Esophagus mucosa (tissue), 1 donor: ENCODE measurements at places on chromosomes 13 and 19. TPM values are rescaled to one million over a fixed set of nuclear protein-coding genes. Genes with fewer than 3 reads are reported as not detected.

DNA sequence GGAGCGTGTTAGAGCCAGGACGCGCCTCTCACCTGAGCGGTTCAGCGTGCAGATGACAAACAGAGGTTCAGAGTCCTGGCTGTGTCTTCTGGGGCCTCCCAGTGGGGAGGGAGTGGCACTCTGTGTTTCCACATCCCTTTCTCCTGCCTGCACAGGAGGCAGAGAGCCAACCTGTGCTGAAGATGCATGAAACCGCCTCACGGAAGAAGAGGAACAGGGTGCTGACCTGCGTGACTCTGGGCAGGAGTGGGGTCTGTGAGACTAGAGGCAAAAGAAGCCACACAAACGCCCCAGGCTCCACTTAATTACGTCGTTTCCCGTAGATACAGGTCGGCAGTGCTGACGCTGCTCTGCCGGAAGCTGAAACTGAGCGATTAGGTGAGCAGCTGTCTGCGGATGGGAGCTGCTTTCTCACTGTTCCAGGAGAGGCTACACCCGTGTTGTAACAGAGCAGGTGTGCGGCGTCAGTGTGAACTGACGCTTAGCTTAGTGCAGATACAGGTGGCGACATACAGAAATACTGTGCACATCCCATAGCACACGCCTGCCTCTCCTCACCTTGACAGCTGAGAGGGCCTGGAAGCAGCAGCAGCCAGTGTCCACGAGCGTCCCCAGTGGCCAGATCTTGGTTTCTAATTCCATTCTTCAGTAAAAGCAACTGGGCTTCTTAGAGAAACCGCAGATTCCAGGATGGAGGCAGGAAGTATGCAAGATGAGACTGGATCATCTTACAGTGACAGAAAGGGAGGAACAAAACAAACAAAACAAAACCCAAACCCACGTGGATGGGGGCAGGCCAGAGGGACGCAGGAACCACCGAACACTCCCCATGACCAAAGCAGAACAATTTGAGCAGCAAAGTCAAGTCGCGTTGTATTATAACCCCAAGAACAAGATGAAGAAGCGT, 37.7 kb upstream of the MCF2L start:
- peak; percentile 70 for ATAC-seq

DNA sequence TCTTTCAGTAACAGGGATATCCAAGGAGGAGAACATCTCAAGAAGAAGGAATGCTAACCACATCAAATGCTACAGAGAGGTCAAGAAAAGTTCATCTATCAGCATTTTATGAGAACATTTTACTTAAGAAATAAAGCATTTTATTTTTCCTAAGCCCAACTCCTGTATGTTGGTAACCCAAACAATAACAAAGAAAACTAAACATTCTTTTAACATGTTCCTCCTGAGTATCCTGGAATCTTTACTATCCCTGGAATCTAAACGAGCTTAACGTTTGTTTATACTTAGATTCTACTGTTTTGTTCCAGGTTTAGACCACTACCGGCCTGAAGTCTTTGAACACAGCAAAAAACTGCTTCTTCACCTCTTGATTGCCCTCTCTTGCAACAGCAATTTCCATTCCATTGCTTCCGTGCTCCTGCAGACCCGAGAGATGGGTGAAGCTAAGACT, 89.7 kb downstream of the ZAR1L start:
- no peak for ATAC-seq

DNA sequence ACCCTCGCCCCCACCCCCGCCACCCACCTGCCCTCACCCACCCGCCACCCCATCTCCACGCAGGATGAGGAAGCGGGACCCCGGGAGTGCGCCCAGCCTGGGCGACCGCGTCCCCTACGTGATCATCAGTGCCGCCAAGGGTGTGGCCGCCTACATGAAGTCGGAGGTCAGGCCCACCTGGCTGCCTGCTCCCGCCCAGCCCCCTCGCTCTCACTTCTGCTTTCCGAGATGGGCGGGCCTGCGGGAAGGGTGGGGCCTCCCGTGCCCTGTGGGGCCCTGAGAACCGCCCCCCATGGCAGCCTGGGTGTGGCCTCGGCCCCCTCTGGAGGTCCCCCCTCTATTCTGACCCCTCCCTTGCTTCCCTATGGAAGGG, 3.1 kb upstream of the SPIB start:
- ATAC-seq, result peak; percentile 55

DNA sequence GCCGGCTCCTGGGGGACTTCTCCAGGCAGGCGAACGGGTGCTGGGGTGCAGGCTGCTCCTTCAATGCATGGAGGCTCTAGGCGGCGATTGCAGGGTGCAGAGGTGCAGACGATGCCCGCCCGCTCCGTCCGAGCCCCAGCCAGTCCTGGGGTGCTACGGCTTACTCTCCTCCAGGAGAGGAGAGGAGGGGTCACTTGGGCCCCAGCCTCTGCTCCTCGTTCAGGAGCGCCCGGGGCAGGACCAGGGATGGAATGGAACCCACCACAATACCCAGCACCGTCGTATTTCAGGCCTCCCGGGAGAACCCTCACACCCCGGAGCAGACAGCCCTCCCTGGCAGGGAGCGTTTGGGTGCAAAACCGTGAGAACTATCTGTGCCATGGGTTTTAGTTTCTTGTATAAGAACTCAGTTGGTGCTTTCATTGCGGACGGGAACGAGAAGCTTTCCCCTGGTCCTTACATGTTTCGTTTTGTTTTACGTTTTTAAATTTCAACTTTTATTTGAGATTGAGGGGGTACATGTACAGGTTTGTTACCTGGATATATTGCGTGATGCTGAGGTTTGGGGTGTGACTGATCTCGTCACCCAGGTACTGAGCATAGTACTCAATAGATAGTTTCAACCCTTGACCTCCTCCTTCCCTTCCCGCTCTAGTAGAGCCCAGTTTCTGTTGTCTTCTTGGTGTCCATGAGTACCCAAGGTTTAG, 46.8 kb downstream of the ARHGEF18 start:
- ATAC-seq, result peak; percentile 28

BST2 gene
- total RNA-seq, result 2.8 TPM

DNA sequence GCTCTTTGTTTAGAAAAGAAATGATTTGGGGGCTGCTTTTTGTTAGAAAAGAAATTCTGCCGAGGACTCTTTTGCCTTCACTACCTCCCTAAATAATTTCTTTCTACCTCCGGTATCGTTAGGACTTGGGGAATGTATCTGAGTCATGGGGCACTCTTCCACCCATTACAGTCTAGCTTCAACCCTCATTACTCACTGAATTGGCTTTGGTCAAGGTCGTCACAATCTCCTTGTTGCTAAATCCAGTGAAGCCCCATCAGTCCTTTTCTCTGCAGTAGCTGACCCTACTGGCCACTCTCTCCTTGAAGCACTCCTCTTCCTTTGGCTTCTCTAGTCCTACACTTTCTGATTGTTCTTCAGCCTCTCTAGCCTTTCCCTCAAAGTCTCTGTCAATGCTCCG, 34.0 kb downstream of the WDR87 start:
- ATAC-seq, result no peak

DNA sequence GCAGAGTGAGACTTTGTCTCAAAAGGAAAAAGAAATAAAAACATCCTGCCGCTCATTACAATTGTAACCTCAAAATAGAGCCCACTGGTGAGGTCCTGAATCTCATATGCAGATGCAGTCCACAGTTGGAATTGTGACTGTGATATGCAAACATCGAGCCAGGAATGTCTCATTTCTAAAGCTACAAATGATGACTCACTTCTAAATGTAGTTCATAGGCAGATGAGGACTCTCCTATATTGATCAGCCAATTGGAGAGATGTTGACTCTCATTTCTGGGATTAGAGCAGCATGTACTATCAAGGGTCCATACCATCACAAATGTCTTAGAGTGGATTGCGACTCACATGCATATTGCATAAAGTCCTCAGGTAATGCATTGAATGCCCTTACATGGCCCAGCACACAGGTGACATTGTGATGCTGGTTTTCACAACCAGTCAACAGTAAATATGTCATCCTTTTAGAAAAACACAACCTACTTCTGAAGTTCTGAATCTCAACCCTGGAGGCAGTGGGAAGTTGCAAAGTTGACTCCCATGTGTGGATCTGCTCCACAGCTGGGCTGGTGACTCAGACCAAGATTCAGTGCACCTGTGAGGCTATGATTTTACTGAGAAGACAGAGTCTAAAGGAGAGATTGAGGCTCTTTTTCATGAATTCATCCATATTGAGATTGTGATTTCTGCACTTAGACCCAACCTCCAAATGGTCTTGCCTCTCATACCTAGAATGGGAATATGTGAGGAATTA, 16.9 kb upstream of the ZNF254 start:
- ATAC-seq, result no peak

- peak; percentile 50 for ATAC-seq
Measured at GRCh38 chr19:52665529-52665928, 27.4 kb upstream of the ZNF83 start.

CCDC169 gene
- 0.40 TPM for total RNA-seq

- ATAC-seq, result no peak
Measured at GRCh38 chr19:56885173-56885985, 44.9 kb upstream of the PEG3 start.

DNA sequence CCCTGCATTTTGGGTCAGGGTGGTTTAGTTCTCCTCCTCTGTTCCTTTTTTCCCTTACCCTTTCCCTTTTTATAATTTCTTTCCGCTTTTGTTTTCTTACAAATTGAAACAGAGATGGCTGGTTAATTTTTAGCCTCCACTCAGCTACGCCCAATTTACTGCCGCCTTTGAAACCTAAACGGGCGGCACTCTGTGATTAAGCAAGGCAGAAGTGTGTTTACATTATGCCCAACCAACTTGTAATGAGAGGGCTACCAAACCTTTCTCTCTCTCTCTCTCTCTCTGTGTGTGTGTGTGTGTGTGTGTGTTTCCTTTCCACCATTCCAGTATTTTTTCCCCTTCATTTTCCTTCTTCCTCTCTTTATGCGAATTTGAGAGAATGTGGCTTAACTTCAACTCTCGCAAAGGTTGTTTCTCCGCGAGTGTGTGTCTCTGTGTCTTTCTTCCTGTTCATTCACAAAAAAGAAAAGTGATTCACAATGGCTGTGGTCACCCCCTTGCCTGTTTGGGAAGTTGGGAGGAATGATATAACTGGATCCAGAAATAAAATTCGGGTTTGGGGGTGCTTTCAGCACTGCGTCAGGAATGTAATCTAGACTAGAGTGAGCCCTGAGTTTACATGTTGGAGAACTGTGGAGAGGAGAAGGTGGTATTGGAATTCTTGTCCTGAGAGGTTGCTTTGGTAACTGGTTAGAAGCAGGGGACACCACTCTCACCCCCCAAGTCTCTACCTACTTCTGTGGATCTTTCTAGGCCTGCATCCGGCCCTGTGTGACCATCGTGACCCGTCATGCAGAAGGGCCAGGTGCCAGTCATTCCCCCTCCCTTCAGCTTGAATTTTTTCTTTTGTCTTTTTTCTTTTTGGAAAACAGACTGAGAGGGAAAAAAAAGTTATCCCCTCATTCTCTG, 31.4 kb downstream of the NFIX start:
- ATAC-seq, result peak; percentile 30

VSTM1 gene
- not detected for total RNA-seq

- ATAC-seq, result no peak
Measured at GRCh38 chr19:2215281-2215751, 20.8 kb downstream of the PLEKHJ1 start.

DNA sequence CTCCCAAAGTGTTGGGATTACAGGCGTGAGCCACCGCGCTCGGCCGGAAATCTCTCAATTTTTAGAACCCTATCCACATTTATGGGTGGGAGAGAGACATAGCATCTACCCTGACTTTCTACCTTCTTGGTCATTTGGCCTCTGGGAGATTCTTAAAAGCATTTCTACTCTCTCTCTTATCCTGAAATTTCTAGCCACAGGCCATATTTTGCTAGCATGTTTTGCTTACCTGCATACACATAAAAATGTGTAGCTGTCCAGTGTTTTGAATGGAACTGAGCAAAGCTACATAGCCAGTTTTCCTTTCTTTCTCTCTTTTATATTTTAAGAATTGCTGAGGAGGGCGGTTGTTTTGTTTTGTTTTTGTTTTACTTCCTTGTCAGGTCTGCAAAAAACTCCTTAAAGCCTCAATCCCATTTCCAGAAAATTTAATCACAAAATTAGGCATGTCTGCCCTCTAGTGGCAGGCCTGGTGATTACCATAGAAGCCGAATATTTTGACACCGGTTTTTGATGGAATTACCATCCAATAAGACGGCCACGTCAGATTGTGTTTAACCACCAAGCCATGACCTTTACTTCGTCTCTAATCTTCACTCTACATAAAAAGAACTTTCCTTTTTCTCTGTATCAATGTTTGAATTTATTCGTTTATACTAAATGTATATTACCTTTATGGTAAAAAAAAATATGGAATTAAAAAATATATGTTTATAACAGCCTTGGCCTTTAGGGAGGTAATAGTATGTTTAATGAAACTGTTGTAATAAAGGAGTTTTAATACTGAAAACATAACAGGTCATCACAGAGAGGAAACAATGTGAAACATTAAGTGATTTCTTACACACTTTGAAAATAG, 34.4 kb upstream of the OXGR1 start:
- no peak for ATAC-seq

GRCh38 chr13:26949701-26950502, 189.3 kb upstream of the GPR12 start:
- ATAC-seq, result no peak

MYO1F gene
- total RNA-seq, result 3.8 TPM

DNA sequence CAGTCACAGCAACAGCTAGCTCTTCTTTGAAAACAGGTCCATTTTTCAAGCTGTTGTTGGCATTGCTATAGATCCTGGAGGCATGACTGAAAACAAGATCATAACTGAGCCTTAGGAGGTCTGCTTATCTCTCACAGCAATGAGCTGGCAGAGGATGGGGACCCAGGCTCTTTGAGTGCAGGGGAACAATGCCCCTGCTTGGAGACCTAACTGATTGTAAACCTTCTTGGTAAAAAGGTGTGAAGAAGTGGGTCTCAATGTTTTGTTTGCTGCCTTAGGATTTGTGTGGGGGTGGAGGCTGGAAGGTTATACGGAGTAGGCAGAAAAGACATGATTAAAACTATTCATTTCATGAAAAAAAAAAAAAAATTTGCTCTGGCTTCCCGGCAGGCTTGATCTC, 94.6 kb downstream of the EFNB2 start:
- ATAC-seq, result no peak

GFY gene
- not detected for total RNA-seq

PODNL1 gene
- total RNA-seq, result 8.5 TPM

DNA sequence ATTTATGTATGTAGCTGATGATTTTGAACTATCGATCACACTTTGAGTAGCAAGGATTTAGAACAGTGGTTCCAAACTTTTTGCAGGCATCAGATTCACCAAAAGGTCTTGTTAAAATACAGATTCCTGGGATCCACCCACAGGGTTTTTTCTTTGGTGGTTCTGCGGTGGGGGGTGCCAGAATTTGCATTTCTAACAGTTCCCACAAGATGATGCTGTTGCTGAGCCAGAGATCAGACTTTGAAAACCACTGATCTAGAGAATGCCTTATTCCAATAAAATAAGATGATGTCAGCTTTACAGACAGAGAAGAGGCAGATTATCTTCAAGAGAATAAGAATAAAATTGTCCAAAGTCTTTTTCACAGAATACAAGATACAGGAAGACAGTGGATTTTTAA, 80.9 kb upstream of the SHISA2 start:
- ATAC-seq, result no peak

DNA sequence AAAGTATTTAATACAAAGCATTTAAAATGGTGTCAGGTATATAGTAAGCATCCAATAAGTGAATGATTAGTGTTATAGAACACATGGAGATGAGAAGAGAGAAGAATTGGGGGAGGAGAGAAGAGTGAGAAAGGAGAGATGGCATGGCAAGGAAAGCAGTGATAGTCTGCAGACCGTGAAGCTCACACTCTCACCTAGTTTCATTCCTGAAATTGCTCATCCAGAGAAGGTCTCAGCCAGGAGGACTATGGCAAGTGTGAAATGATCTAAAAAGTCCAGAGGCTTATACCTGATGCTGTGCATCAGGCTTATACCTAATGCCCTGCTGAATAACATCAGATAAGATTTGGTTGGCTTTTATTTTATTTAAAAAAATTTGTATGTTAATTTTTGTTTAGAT, 351.6 kb upstream of the KLF12 start:
- no peak for ATAC-seq
